ENCODE measurements at places on chromosomes 13 and 19.

DNA sequence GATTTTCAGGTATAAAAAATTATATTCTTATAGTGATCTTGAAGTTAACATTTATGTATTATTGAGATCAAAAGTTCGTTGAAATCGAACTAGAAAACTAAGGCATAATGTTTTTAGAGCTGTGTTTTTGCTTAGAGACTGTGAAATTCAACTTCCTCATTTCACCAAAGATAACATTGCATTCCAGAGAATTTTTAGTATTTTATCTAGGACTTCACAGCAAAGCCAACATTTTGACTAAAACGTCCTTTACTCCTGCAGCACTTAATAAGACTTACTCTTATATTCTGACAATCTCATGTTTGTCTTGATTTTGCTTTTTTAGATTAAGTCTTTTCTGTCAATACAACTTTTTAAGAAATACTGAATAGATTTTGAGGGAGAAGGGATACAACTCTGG lies 4.7 kb downstream of the KCTD4 start:
- peak; percentile 10 for DNase-seq

DNA sequence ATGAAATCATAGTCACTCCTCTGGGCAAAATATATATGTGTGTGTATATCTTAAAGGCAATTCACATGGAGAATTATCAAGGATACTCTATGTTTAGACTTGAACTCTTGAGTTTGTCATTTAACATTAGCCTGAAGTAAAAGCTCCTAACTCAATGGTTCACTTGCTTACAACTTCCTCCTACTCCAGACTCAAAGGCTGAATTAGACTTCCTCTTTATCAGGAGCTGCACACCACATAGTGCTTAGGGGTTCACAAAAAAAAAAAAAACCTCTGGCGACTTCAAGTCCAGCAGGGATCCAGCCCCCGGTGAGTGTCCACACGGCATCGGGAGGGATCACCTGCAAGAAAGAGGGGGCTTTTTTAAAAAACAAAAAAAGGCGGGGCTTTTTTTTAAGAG lies 68.2 kb upstream of the LSM14A start:
- peak; percentile 49 for DNase-seq

- no peak for DNase-seq
These were observed 24.4 kb downstream of the CELF5 start for GRCh38 chr19:3248728-3249326.

GRCh38 chr19:40754611-40755247 lies 3.7 kb downstream of the SNRPA start:
- DNase-seq: peak; percentile 91

GRCh38 chr13:112809332-112810315 lies 119.8 kb downstream of the ATP11A start:
- no peak for DNase-seq

DNA sequence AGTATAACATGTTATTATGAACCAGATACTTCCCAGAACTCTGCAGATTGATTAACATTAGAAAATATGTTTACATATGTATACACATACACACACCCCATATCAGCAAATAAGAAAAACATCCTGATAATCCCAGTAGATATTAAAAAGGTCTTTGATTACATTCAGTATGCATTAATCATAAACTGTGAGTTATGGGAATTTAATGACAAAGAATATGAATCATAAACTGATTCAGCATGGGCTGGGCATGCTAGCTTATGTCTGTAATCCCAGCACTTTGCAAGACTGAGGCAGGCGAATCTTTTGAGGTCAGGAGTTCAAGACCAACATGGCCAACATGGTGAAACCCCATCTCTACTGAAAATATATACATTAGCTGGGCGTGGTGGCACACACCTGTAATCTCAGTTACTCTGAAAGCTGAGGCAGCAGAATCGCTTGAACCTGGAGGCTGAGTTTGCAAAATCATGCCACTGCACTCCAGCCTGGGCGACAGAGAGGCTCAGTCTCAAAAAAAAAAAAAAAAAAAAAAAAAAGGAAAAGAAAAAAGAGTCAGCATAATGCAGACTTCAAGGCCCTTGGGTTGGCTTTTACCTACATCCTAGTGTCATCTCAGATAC lies 581.9 kb upstream of the PRR20A start:
- DNase-seq: no peak

GRCh38 chr13:90498096-90498495 lies 849.4 kb upstream of the MIR17HG start:
- no peak for DNase-seq

GRCh38 chr13:46403851-46404732 lies 17.0 kb upstream of the RUBCNL start:
- peak; percentile 85 for DNase-seq

- DNase-seq: peak; percentile 84
These were observed 314.2 kb downstream of the DLEU7 start for GRCh38 chr13:50529154-50529882.

DNA sequence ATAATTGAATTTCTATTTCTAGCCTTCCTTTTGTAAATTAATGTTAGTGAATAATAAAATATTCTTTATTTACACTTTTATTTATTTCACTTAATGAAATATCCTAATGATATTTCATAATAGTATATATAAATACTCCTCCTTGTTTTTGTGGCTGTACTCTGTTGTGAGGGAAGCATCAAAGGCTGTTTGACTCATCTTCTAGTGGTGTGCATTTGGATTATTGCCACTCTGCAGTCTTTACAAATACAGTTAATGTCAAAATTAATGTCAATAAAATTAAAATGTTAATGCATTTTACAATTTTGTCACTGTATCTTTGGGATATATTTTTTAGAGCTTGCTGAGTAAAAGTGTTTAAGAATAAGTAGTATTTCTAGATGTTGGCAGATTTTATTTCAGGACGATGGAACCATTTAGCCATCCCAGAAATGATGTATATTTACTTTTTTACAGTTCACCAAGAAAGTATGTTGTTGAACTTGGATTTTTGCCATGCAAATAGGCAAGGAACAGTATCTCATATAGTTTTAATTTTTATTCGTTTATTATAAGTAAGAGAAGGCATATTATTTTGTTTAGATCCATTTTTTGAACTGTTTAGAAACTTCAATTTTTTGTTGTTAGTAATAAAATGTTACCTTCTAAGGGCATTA lies 281.2 kb upstream of the SLITRK6 start:
- no peak for DNase-seq

DNA sequence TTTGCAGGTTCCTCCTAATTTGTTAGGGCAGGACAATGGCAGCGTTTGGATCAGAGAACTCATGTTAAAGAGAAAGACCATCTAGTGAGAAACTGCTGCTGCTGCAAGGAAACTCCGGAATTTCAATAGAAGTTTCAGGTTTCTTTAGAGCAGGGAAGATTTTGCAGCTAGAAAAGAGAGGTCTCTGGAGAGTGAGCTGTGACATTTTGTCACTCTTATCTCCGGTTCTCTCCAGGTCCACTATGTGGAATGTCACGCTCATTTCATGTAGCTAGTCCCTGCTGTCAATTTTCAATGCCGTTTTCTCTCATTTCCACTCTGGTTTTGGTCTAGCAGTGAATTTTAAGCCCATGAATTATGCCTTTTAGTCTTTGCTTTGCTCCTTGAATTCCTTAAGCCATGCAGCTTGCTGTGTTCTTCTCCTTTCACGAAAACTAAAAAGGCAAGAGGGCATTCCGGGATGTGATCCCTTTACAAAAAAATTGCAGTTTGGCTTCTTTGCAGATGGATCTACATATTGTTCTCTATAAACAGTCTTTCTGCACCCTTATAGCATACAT lies 46.7 kb upstream of the POSTN start:
- DNase-seq: no peak

GRCh38 chr19:6529937-6530385 lies 865 bp upstream of the TNFSF9 start:
- no peak for DNase-seq

DNA sequence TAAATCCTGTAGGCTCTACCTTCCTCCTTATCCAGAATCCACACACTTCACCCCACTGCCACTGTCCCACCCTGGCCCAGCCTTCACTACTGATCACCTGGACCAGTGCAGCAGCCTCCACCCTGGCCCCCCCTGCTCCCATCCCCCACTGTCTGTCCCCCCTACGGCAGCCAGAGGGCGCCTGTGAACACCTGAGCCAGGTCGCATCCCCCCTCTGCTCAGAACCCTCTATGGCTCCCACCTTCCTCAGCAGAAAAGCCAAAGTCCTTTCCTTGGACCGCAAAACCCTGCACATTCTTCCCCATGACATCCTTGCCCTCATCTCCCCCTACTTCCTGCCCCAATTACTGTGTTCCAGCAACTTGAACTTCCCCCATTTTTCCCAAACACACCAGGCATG lies 20.6 kb downstream of the ELAVL3 start:
- DNase-seq: no peak

- DNase-seq: no peak
These were observed 128.0 kb upstream of the GPR12 start for GRCh38 chr13:26888632-26889031.

DNA sequence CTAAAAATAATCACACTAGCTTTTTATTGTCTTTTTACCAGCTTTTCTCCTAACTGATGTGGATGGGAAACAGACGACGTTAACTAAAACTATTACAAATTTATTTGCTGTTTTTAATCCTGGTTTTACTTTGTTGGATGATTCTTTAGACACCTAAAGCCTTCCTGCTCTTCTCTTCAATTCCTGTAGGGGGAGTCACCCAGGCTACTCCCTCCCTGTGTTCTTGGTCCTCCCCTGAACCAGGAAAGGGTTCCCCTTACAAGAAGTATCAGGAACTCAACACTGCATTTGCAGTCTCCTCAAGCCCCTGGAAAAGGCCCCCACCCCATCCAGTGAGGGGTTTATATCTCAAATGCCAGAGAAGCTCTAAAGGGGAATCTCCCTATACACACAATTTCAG lies 206.1 kb downstream of the SUCLA2 start:
- peak; percentile 23 for DNase-seq

GRCh38 chr19:2236064-2236313 lies 140 bp downstream of the PLEKHJ1 start:
- no peak for DNase-seq

- no peak for DNase-seq
These were observed 120.6 kb upstream of the GPR12 start for GRCh38 chr13:26881154-26881553.

GRCh38 chr13:39486758-39487157 lies 116.2 kb downstream of the LHFPL6 start:
- no peak for DNase-seq

DNA sequence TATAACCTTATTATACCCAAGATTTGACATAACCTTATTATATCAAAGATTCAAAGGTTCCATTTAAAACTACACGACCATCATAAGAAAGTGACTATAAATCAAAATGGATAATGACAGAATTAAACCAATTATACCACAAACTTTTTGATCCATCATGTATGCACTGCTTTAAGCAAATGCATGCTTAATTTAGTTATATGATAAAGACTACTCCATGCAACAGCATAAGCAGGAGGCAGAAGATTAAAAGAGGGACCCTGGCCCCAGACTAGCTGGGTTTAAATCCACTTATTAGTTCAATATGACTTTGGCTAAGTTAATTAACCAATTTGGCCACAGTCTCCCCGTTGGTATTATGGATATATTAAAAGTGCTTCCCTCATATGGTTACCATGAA lies 11.4 kb downstream of the EFNB2 start:
- no peak for DNase-seq

- DNase-seq: no peak
These were observed 95.1 kb downstream of the SLC7A1 start for GRCh38 chr13:29500386-29500785.

DNA sequence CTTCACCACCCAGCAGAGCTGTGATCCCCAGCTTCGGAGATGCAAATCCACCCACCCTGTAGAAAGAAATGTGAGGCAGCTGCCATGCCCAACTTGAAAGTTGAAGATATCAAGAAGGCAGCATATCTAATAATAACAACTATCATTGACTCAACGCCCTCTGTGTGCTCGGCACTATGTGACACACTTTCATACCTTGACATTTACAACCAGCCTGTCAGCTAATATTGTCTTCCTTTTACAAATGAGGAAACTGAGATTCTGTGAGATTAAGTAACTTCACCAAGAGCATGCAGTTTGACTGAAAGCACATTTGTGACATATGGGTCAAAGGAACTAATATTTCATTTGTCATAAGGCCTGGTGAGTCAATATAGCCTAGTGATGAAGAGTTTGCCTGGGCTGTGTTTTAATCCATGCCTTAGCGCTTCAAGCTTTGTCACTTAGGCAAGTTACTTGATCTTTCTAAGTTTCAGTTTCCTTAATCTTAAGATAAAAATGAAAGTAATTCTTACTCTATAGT lies 137.0 kb downstream of the FLT1 start:
- peak; percentile 98 for DNase-seq

DNA sequence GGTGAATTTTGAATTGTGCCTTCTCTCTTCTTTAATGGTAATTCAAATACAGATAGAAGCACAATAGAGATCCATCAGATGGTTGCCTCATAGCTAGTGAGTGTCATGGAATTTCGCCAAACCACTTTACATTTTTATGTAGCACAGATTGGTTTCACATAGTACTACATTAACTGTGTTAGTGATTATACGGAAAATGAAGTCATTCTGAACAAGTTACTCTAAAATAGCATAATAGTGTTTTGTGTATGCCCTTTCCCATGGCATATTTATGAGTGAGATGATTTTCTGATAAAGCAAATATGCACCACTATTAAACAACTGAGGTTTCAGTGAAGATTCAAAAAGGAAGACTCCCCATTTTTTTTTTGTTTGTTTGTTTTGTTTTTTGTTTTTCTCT lies 1623.5 kb downstream of the PCDH9 start:
- DNase-seq: no peak

GRCh38 chr19:10374931-10375330 lies 5.4 kb downstream of the TYK2 start:
- DNase-seq: peak; percentile 63

DNA sequence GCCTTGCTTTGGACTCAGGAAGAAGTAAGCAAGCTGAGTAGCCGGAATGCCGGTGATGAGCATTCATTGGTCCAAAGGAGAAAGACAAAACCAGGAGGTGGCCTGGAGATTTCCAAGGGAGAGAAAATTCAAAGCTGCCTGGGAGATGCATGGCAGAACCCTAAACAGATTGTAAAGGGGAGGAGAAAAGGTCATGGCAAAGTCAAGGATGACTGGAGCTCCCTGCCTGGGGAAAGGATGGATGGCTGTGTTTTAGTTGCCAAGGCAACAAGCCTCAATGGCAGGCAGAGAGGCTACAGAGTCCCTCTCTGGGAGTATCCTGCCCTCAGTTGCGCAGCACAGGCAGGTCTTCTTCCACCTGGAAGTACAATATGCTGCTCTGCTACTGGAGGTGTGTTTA lies 134.0 kb downstream of the ENOX1 start:
- DNase-seq: no peak

DNA sequence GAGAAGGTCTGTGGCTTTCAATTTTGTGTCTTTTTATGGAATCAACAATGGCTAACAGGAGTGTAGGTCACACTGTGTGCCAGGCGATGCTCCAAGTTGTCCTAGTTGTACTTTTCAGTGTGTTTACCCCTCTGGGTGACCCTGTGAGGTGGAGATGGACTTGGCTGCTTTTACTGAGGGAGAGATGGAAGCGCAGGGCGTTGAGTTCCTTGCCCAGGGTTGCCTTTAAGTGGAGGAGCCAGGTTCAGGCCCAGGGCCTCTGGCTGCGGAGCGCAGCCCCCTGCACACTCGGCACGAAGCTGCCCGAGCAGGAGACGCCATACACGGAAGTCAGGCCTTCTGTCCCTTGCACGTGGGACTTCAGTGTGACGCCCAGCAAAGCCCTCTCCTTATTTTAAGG lies 112.8 kb downstream of the RAB20 start:
- no peak for DNase-seq

All from inflammatory macrophage treated with lipopolysaccharide for 4 hours (primary cell).